Stimulated activated CD8-positive, alpha-beta memory T cell treated with anti-CD3 and anti-CD28 coated beads, Interleukin-2, amount 100 ng/mL, for 1 hour (primary cell): ENCODE measurements at places on chromosomes 5 and 9.

DNA sequence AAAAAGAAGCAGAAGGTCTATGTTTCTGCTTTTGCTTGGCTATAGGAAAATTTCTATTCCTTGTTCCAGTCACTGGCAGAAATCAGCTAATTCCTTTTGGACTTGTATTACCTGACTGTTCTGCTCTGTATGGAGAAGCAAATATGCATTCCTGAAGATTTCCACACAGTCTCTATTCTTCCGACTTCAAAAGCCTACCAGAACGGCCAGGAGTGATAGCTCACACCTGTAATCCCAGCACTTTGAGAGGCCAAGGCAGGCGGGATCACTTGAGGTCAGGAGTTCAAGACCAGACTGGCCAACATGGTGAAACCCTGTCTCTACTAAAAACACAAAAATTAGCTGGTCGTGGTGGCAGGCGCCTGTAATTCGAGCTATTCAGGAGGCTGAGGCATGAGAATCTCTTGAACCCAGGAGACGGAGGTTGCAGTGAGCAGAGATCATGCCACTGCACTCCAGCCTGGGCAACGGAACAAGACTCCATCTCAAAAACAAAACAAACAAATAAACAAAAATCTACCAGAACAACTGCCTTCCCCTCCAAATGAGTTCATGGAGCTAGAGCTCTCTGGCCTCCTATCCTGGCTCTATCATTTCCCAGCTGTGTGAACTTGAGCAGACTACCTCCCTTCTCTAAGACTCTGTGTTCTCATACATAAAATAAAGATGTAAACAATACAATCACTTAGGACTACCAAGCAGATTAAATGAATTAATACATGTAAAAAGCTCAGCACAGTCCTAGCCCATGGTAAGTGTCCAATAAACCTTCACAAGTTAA is 17.0 kb downstream of the MYO10 start:
- DNase-seq: no peak

DNA sequence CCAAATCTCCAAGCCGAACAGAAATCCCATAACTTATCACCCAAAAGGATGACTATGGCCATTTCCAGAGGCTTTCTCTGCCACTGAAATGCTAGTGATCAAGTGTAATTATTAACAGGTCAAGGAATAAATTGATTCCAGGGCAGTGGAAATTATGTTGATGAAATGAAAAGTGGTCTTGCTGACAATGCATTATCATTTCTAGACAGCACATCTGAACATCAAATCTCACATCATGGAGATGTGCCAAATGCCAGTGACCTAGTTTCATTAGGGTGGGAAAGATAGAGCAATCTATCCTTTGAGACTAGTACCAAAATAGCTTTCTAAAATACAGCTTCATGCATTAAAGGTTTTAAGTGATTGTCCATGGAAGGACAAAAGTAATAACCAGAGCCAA is 86.1 kb downstream of the AUH start:
- no peak for DNase-seq

GRCh38 chr9:132946211-132946610 is 1.8 kb upstream of the TSC1 start:
- no peak for DNase-seq

GRCh38 chr9:127788337-127789011 is 2.6 kb downstream of the CDK9 start:
- no peak for DNase-seq

DNA sequence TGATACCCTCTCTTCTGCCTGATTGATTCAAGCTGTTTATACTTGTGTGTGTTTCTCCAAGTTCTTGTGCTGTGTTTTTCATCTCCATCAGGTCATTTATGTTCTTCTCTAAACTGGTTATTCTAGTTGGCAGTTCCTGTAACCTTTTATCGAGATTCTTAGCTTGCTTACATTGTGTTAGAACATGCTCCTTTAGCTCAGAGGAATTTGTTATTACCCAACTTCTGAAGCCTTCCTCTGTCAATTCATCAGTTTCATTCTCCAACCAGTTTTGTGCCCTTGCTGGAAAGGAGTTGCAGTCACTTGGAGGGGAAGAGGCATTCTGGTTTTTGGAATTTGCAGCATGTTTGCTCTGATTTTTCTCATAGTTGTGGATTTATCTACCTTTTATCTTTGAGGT is 126.2 kb upstream of the FTMT start:
- DNase-seq: no peak

GRCh38 chr5:89016741-89017303 is 133.8 kb upstream of the MEF2C start:
- no peak for DNase-seq

GRCh38 chr9:73344060-73344459 is 192.4 kb downstream of the ANXA1 start:
- no peak for DNase-seq

GRCh38 chr5:1983919-1984695 is 101.4 kb upstream of the IRX4 start:
- no peak for DNase-seq

GRCh38 chr5:38994324-38994927 is 79.8 kb downstream of the RICTOR start:
- no peak for DNase-seq

- DNase-seq: no peak
Measured at GRCh38 chr5:135399794-135400542, 937 bp upstream of the MACROH2A1 start.

DNA sequence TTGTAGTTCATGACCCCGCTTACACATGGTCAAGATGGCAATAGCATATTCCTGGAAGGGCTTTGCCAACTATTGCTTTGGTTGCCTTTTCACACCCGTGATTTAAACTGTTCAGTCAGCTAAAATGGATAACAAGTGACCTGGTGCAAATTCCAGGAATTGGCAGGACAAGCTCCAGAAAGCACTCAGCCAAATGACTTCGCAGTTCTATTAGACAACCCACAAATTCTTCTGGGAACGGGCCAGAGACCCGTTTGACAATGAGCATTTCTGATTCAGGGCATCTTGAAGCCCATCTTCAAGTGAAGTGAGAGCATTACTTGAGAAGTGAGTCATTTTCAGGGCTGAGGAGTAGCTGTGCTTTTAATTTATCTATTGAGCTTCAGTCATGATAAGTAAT is 165.0 kb downstream of the DROSHA start:
- no peak for DNase-seq

DNA sequence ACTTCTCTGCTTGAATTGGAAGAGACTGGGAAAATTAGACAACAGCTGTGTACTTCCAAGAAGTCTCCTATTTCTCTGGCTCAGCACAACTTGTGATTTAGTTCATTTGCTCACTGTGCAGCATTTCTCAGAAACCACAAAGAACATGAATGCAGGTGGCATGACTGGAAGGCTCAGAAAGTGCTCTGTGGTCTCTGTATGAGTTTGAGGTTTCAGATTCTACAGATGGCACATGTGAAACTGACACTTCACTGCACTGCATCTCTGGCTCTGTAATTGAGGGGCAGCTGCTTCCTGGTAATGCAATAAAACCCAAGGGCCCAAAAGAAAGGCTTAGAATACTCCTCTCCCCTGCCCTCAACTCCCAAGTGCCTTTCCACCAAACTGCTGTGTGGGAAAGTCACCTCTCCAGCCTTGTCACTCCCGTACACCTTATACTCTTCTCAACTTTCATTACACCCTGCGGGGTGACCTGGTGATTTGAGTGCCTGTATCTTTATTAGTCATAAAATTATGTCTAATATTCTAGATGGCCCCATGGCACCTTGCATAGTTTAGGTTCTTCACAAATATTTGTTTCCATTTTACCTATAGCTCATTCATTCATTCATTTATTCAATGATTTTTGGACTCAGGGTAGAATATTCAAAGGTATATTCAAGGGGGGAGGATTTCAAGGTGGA is 82.5 kb downstream of the ESM1 start:
- no peak for DNase-seq

- no peak for DNase-seq
Measured at GRCh38 chr9:82454509-82455190, 466.1 kb downstream of the SPATA31D1 start.

GRCh38 chr5:149636861-149637246 is 55.6 kb downstream of the ARHGEF37 start:
- DNase-seq: no peak

DNA sequence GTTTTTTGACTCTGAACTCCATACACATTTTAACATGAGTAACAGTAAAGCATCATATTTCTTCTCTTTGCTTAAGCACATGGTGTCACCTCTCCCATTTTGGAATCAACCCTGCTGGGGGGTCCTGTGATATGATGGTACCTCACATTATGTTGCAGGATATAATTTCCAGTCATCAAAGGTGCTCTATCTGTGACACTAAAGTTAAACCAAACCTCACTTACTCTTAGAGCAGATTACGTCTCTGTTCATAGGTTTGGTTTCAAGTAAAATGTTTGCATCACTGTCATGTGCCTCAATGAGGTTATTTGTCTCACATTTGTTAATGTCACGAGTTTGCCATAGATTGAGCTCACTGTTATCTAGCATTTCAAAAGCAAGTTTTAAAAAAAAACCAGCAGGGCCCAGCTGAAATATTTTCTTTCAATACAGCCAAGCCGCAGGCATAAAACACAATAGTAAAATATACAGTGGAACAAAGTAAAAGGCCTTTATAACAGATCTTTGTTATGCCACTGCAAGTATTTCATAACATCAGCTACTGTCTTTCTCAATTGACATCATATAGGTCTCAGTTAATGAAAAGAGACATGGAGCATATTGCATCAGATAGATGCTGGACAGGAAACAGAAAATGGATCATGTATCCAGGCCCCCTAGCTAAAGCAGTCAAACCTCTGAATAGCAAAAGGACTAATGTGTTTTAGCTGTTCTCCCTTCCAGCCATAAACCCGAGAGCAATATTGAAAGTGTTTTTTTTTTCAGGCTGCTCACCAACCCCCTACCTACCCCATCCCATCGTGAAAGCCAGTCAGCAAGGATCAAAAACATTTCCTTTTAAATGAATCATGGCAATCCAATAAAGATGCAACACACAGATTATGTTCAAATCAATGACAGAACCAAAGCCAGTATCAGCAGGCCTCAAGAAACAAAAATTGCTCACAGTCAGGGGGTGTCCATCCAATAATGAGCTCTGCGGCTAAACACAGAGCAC is 182.1 kb upstream of the ITGA1 start:
- DNase-seq: no peak

- DNase-seq: no peak
Measured at GRCh38 chr9:27344776-27345175, 47.8 kb upstream of the EQTN start.

DNA sequence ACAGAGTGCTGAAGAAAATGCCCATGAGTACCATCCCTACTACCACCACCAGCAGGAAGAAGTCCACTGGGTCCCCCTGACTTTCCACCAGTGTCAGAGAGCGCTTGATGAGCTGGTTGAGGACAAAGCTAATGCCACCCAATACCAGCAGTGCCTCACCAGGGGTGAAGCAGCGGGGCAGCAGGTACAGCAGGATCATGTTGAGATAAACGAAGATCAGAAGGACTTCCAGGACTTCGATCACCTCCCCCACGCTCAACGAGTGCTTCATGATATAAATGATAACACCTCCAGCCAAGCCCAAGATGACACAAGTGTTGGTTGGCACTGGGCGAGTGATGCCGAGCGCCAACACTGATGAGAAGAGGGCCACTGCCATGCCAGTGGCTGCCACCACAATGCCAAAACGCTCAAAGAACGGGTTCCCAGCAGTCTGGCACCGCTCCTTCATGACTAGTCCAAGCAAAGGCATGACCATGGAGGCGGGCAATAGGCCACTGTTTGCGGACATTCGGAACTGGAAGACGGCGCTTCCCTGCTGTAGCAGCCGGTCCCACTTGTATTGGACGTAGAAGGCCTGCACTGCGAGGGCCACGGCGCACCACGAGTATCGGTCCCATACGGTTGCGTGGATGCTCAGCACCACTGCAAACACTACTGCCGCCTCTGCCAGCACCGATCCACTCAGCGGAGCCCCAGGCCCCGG is 679 bp downstream of the DOLK start:
- DNase-seq: no peak

DNA sequence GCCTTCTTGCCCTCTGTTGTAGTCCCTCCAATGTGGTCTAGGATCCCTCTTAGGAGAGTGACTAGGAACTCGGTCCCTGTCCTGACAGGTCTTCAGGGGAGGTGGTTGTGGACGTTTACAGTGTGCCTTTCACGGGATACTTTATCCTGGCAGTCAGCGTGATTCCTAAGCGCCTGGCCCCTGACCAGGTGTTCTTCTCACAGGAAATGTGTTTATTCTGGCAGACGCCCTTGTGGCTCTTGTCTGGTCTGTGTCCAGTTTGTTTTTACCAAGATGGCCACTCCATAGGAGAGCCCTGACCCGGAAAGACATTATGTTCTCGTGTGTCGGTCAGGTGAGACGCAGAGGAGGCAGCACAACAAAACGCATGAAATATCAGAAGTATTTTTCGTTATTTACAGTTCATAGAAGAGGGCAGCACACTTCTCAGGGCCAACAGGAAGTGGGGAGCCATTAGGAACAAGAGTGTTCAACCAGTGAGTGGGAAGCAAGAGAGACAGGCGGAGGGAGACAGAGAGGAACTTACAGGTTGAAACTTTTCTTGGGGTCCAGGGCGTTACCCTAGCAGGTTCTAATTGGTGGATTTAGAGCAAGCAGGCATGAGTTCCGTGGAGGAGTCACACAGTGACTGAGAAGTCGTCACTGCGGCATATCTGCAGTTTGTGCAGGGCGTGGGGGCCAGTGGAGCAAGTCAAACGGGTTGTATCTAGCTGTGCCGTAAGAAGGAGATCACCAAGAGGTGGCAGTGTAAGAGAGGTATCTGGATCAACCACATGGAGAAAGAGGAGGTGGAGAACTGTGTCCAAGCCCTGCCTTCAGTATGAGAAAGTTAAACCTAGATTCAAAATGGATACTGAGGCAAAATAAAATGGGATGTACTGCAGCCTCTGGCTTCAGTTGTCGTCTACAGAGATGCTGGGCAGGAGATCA is 412.9 kb downstream of the ZSWIM6 start:
- DNase-seq: no peak

- no peak for DNase-seq
Measured at GRCh38 chr9:99425923-99426842, 204.1 kb downstream of the SEC61B start.
